ENCODE measurements at places on chromosomes 1 and 21. TPM values are rescaled to one million over a fixed set of nuclear protein-coding genes. Genes with fewer than 3 reads are reported as not detected.

DNA sequence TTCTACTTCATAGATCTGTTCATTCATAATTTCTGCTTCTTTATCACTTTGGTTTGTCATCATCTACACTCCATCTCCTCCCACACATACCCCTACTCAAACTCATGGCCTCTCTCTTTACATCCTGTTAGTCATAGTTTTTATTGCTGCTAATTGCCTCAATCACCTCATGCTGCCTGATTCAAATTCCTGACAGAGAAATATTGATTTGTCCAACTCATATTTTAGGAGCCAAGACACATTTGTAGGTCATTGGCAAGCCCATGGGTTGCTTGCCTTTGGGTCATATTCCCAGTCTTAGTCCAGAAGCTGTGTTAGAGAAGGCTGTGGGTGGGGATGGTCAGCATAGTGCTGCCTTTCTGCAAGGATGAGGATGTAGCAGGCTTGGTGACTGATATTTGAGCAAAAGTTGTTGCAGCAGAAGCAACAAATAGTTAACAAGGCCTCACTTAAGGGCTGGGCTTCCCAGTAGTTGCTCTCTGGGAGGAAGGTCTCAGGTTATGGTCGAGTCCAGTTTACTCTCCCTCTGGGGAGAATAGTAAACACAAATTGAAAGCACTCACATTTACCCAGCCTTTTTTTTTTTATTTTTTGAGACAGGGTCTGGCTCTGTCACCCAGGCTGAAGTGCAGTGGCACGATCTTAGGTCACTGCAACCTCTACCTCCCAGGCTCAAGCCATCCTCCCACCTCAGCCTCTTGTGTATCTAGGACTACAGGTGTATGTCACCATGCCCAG, 22.4 kb upstream of the EPS15 start:
- no peak for DNase-seq

GRCh38 chr1:175088525-175088951, 20.9 kb downstream of the TNN start:
- DNase-seq, result no peak

- DNase-seq, result no peak
Measured at GRCh38 chr1:150695561-150695960, 1.4 kb downstream of the GOLPH3L start.

DNA sequence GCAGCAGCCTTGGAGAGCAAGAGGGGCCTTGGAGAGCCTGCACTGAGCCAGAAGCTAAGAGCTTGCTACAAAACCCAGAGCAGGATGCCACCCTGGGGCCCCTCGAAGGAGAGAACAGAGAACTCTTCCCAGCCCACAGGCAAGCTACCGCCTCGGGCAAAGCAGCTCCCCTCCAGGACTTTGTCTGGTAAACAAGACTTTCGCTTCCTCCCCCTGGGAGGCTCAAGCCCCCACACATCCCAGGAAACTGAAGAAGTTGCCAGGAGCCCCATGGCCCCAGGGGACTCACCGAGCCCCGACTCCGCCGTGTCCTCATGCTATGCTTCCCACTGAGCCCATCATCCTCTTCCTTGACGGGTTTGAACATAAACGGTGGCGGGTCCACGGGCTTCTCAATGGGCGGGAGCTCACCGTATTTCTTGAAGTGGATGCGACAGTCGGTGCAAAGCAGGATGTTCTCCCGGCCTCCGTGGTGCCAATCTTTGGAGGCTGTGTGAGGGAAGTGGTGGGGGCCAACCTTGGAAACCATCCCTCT, 45.9 kb downstream of the SLC45A1 start:
- DNase-seq, result no peak

GRCh38 chr1:228092342-228093049, 10.0 kb downstream of the ARF1 start:
- DNase-seq, result no peak

Gene OR2T34
- not detected for total RNA-seq

Measured in osteocyte (in vitro differentiated cells).